ENCODE measurements at places on chromosomes 3 and 15. TPM values are rescaled to one million over a fixed set of nuclear protein-coding genes. Genes with fewer than 3 reads are reported as not detected.

Gene FOXB1
- 0.14 TPM for total RNA-seq

Gene FGD5
- total RNA-seq, result 0.22 TPM

Gene LRRIQ4
- total RNA-seq, result 0.49 TPM

Gene CEMIP
- not detected for total RNA-seq

Gene SAXO2
- 2.4 TPM for total RNA-seq

Gene ALDH1A2
- total RNA-seq, result 0.90 TPM

Gene FES
- 2.5 TPM for total RNA-seq

Gene ABI3BP
- 0.12 TPM for total RNA-seq

Gene LMCD1
- 2.7 TPM for total RNA-seq

Gene CD80
- total RNA-seq, result 4.7 TPM

Gene CMTM7
- total RNA-seq, result 39.2 TPM

Gene ARGFX
- not detected for total RNA-seq

Gene OR5K4
- not detected for total RNA-seq

Gene DAPK2
- total RNA-seq, result 0.60 TPM

Gene ACTC1
- total RNA-seq, result not detected

Gene MGLL
- total RNA-seq, result 0.28 TPM

Gene TAGLN3
- total RNA-seq, result 0.48 TPM

Gene THAP10
- total RNA-seq, result 0.43 TPM

Gene ZBBX
- not detected for total RNA-seq

Gene MBD4
- total RNA-seq, result 48.2 TPM

Gene LMOD3
- total RNA-seq, result not detected

Gene CPNE9
- total RNA-seq, result not detected

Gene PRRT3
- total RNA-seq, result 8.0 TPM

Gene GOLGA6D
- not detected for total RNA-seq

Gene HRG
- not detected for total RNA-seq

Gene TNK2
- total RNA-seq, result 35.1 TPM

Gene NANOGP8
- not detected for total RNA-seq

Gene PCOLCE2
- 1.3 TPM for total RNA-seq

Gene KBTBD13
- not detected for total RNA-seq

All from activated naive CD8-positive, alpha-beta T cell treated with anti-CD3 and anti-CD28 coated beads for 36 hours (primary cell).